ENCODE measurements at places on chromosomes 1 and 21.

DNA sequence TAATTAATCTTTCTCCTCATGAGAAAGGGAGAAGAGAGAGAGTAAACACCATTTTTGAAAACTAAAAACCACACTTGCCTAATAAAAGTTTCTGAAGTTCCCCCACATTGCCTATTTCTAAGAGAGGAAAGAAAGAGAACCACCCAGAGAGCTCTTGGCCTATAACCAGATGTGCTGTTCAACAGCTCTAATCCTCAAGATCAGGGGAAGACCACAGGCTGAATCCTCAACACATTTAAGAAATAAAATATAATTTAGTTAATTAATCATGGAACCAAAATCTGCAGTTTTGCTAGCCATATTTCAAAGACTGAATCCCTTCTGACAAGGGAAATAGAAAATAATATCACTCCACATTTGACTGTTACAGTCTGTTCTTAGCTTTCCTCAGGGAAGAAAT is 11.9 kb downstream of the PRRX1 start:
- no peak for DNase-seq

DNA sequence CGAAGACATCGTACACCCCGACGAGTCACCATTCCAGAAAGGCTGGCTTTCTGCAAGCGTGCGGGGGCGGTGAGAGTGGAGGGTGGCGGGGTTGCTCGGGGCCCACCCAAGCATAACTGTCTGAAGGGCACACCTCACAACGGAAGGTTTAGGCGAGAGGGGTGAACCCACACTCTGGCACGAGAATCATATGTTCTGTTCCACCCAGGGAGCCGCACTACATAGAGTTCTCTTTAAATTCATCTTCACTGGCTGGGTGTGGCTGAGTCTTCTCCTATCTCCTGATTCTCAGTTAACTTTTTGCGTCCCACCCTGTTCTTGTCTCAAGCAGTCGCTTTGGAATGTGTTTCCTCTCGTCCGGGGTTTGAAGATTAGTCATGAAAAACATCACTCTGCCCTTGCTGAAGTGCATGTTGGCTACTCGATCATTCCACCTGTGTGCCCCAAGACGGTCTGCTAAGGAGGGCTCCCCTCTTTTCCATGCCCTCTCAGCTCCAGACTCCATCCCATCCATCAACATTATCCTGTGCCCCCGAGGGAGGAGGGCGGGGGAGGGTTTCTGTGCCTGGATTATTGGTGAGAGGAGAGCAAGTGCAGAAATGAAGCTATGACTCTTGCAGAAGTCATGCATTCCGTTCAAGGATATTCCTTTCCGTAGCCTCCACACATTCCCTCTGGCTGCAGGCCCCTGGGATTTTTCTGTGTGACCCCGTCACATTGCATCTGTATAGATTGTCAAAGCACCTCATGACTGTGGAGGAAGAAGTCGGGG is 53.5 kb upstream of the CD34 start:
- no peak for DNase-seq

DNA sequence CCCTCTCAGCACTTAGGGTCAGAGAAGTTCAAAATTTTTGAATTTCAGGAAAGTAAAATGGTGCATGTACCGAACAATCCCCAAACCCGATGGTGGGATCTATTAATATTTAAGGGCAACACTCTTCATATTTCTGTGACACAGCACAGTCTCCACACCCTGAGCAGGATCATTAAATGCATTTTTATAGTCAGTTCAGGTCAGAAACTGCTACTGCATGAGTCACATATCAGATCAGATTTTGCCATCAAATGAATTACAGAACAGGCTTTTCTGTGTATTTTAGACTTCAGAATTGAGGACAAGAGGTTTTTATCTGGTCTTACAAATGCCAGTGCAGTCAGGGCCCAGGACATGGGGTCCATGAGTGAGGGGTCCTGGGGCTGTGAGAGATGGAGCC is 79.2 kb downstream of the RIPK4 start:
- DNase-seq = no peak

DNA sequence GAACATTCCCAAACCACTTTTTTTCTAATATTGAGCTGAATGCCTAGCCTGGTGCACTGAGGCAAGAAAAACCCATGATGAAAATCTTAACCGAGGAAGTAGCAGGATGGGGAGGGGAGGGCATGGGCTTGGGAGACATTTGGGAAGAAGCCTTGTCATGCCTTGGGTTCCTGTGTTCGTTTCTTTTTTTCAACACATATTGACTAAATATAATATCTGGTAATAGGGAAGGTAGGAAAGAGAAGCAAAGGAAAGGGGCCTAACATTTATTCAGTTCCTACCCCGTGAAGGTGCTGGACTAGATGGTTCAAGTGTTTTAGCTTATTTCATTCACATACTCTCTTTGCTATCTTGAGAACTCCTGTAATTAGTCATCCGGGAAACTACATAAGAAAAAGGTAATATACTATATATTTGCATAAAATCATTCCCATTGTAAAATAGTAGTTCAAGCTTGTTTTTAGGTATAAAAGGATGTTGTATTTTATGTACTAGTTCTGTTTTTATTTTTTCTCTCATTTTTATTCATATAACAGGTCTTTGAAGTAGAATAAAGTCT is 62.1 kb downstream of the ST3GAL3 start:
- no peak for DNase-seq

DNA sequence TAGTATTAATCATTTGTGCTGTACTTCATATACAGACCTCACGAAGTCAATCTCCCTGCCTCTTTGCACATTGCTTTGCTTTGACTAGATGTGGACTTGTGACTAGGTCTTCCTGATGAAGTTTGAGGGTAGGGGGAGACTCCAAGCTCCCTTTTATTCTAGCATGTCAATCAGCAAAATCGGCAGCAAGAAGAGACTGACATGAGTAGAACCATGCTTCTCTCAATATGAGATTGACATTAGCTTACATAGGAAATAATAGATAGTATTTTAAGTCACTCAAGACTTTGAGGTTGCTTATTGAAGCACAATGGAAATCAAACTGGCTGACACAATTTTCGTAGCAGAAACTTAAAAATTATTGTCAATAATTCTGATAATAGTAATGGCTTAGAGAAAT is 866.4 kb upstream of the ADAMTS5 start:
- no peak for DNase-seq

GRCh38 chr1:211891708-211892107 is 61.1 kb upstream of the LPGAT1 start:
- DNase-seq = no peak

GRCh38 chr1:174058624-174059023 is 36.5 kb upstream of the RC3H1 start:
- DNase-seq = no peak

- DNase-seq = no peak
Observed at GRCh38 chr1:180221462-180221861, 8.6 kb upstream of the LHX4 start.

GRCh38 chr1:112971006-112971405 is 15.0 kb upstream of the SLC16A1 start:
- DNase-seq = no peak

GRCh38 chr1:92329347-92330129 is 30.7 kb downstream of the RPAP2 start:
- no peak for DNase-seq

GRCh38 chr1:9314111-9314510 is 21.4 kb downstream of the SPSB1 start:
- no peak for DNase-seq

GRCh38 chr1:209768354-209768774 is 12.5 kb downstream of the TRAF3IP3 start:
- peak; percentile 50 for DNase-seq

DNA sequence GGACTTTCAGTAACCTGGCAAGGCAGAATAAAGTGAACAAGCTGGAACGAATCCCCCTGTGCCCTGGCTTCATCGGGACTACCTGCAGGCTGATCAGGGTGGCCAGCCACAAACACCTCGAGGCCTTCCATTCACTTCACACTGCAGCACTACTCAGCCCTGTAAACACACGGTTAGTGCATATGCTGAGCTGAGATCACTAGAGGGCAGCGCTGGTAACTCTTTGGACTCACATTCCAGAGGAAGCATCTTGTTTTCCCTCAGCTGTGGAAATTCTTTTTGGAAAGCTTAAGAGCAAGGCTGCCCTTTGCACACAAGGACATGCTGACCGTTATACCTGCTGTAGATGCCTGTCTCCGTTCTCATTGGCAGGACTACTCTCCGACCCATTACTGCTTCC is 32.1 kb downstream of the PCSK9 start:
- DNase-seq = no peak

GRCh38 chr1:1051127-1051810 is 22.8 kb downstream of the RNF223 start:
- no peak for DNase-seq

DNA sequence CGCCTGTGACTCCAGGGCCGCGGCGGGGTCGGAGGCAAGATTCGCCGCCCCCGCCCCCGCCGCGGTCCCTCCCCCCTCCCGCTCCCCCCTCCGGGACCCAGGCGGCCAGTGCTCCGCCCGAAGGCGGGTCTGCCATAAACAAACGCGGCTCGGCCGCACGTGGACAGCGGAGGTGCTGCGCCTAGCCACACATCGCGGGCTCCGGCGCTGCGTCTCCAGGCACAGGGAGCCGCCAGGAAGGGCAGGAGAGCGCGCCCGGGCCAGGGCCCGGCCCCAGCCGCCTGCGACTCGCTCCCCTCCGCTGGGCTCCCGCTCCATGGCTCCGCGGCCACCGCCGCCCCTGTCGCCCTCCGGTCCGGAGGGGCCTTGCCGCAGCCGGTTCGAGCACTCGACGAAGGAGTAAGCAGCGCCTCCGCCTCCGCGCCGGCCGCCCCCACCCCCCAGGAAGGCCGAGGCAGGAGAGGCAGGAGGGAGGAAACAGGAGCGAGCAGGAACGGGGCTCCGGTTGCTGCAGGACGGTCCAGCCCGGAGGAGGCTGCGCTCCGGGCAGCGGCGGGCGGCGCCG is at the start of gene SIM2:
SIM2 (plus strand) TSS at position 135 of the 565 bp plus-strand sequence. CDS start 632 bp downstream, outside the sequence.
- DNase-seq = no peak

DNA sequence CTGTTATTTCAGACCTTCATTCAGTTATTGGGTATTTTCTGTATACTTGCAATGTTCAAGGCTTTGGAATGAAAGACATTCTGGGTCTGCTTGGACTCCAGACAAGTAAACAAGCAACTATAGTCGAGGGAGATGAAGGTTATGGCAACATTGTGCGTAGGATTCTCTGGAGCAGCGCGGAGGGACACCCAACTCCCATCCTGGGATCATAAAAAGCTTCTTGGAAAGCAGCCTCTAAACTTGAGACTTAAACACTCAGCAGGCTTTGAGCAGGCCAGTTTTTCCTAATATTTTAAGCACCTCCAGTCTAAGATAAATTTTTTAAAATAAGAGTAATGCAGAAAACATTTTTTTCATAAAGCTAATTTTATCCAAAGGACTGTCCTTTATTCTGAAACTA is 7.6 kb upstream of the LYST start:
- no peak for DNase-seq

- DNase-seq = no peak
Observed at GRCh38 chr1:31569596-31570173, 6.6 kb upstream of the TINAGL1 start.

DNA sequence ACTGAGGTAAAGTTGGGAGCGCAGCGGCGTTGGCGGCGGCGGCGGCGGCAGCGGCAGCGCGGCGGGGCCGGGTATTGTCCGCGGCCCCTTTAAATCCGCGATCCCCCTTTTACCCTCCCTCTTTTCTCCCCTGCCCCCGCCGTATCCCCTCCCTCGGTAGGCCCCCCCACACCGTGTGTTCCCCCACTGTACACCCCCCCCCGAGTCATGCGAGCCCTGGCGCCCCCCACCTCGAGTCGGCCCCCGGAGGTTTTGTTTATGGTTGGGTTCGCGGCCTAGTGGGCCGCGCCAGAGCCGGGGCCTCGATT is 169 bp downstream of the UBAP2L start:
- DNase-seq = no peak

- DNase-seq = no peak
Observed at GRCh38 chr21:36627242-36627641, 71.7 kb upstream of the SIM2 start.

DNA sequence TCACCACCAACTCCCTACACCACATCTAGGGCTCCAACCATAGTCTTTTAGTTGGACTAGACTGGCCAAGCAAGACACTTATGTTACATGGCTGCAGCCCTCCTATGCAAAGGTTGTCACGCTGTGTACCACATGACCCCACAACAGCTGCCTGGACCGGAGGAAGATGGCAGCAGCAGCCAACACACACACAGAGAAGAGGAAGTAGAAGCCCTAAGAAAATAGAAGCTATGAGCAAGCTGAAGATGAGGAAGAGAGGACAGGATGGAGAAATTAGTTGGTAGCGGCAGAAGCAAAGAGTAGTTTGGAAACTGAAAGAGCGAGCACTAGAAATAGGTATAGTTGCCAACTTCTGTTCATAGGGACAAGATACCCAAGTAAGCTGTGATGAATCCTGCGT is 60.8 kb upstream of the RALGPS2 start:
- DNase-seq = no peak

- DNase-seq = no peak
Observed at GRCh38 chr1:118437664-118438063, 252.6 kb upstream of the SPAG17 start.

DNA sequence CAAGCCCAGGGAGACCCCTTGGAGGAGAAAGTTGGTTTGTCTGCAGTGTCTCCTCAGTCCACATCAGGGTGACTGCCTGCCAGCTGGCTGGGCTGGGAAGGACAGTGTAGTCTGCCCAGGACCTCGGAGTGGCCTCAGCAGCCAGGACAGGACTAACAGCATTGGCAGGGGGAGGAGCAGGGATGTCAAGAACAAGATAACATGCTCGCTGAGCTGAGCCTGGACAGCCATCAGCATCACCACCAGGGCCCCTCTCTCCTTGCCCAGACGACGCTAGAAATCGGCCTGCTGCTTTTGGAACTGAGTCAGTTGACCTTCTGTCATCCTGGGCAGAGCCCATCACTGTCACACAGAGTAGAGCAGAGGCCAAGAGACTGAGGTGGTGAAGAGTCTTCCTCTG is 83.6 kb upstream of the CNTN2 start:
- DNase-seq = no peak

GRCh38 chr1:16172964-16173446 is 17.1 kb upstream of the EPHA2 start:
- no peak for DNase-seq

GRCh38 chr1:219176168-219176567 is 2.5 kb downstream of the LYPLAL1 start:
- no peak for DNase-seq

DNA sequence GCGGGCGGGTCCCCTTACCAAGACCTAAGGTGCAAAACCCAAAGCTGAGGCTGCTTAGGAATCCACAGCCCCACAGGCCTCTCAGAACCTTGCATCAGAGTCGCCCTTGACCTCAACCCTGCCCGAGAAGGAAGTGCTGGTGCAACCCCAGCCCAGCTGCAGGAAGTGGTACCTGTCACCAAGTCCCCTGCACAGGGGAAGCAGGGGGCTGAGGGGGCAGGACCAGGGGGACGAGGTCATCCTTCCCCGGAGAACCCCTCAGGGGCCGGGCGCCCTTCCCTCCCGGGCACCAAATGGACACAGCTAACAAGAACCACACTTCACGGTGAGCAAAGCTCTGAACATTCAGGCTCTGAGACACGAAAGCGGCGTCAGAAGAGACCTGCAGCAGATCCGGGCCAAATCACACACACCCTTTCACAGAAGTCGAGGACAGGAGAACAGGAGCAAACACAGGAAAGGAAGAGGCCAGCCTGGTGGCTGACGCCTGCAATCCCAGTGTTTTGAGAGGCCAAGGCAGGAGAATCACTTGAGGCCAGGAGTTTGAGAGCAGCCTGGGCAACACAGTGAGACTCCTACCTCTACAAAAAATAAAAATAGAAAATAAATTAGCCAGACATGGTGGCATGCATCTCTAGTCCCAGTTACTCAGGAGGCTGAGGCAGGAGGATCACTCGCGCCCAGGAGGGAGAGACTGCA is 6.4 kb downstream of the ITGB2 start:
- peak; percentile 32 for DNase-seq

Data from stimulated activated CD4-positive, alpha-beta T cell treated with anti-CD3 and anti-CD28 coated beads, Interleukin-15, amount 100 ng/mL, for 1 hour (primary cell).